Ecto neural progenitor cell (in vitro differentiated cells): ENCODE measurements at places on chromosomes 5 and 9.
A peak's percentile ranks its signal among the peaks of the same experiment; 100 is the strongest.

GRCh38 chr9:125558453-125559092, 148.4 kb downstream of the MAPKAP1 start:
- peak; percentile 64 for DNase-seq

DNA sequence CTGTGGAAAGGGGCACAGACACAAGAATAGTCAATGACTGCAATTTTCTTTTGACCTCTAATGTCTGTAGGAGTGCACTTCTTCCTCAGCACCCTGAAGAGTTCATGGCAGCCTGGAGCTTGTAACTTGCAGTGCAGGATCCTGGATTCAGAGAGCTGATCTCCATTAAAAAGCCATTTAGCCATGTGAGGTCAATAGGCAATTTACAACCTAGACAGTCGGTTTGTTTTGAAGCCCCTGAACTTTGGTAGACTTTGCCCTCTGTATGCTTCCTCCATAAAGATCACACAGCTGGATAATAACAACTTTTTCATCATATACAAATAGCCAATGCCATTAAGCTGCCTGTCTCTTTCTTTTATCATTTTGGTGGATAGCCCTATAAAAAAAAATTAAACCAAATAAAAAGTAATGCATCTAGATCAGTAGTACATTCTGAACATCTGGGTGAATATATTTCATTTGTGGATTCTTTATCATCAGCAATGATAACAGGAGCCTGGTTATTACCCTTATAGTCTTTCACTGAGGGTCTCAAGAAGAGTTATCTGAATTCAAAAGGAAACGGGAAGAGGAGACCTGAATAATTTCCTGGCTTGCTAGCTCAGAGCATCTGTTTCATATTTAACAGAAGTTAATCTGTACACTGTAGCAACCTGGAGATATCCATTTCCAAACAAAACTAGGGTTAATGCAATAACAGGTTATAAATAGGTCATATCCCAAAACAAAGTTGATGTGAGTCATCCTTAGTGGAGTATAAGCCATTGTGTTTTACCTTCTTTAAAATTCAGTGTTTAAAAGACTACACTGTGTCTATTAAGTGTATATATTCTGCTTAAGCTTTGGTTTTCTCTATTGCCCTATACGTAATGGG, 193.8 kb upstream of the ACTBL2 start:
- DNase-seq = no peak

DNA sequence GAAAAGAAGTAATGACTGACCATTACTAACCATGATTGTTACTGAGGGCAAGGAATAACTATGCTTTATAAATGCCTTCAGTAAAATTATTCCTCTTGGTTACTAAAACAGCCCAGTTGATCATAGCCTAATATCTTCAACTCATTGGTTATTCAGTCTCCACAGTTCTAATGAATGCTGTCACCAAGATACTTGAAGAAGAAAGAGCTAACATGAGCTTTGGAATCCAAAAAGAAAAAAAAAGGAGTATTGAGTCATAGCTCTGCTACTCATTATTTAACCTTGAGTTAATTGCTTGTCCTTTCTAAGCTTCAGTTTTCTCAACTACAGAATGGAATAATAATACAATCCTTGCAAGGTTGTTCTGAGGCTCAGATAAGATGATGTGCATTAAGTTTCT, 187.7 kb downstream of the BRINP1 start:
- DNase-seq = no peak

- DNase-seq = no peak
These were observed 55.2 kb upstream of the PDE8B start for GRCh38 chr5:77155179-77155785.

DNA sequence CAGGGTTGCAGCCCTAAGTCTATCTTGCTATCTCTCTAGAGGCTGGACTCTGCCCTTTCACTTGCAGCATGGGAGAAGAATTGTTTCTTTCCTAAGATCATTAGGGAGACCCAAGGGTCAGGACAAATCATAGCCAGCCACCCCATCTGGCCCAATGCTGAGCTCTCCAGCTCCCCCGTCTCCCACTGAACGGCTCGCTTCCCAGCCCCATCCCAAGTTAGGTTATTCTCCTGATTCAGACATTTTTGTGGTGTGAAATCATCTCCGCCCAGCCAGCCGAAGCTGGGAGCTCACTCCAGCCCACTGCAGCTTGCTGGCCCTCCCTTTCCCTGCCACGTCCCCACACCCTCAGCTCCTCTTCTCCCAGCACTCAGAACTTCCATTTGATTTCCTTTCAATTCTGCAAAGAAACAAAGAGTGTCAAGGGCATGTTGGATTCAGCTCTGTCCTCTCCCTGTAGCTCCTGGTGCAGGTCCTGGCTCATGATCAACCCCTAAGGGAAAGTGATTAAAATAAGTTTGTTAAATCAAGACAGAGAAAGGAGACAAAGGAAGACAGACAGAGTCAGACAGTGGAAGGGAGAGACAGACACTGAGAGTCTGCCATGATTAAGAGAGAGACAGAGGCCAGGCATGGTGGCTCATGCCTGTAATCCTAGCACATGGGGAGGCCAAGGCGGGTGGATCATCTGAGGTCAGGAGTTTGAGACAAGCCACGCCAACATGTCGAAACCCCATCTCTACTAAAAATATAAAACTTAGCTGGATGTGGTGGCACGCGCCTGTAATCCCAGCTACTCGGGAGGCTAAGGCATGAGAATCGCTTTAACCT, 12.6 kb upstream of the SPARC start:
- no peak for DNase-seq

DNA sequence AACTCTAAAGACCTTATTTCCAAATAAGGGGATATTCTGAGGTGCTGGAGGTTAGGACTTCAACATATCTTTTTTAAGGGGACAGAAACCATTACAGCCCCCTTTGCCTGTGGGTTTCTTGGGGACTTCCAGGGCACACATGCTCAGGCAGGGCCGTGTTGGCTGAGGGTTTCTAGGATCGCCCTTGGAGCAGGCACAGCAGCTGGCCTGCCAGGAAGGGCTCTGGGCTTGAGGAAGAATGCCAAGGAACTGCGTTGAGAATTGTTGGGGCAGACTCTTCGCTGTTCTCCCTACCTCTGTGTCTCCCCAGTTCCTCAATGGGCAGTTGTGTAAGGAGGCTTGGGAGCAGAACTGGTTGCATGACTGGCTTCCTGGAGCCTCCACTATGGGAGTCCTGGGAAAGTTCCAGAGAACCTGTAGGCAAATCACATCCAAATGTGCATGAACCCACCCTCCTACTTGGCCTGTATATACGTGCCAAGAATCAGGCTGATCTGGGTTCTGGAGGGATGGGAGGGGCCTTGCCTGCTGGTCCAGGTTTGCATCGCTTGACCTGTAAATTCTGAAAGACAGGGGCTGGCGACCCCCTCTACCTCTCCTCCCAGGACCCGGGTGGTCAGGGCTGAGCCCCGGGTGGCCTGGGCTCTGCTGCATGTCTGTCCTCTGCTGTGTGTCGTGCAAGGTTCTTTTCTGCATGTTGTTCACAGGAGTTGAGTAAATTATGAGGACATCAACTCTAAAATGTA, 65.5 kb downstream of the HSPA4 start:
- peak; percentile 28 for DNase-seq

GRCh38 chr5:107248066-107248695, 422.6 kb downstream of the EFNA5 start:
- DNase-seq = peak; percentile 71

GRCh38 chr5:170268153-170268689, 29.4 kb downstream of the LCP2 start:
- no peak for DNase-seq

GRCh38 chr9:69797675-69798074, 22.9 kb upstream of the CFAP95 start:
- DNase-seq = no peak

- DNase-seq = no peak
These were observed 87.0 kb downstream of the ANGPTL2 start for GRCh38 chr9:127035423-127035822.

GRCh38 chr5:154196955-154197652, 6.6 kb downstream of the GALNT10 start:
- no peak for DNase-seq

DNA sequence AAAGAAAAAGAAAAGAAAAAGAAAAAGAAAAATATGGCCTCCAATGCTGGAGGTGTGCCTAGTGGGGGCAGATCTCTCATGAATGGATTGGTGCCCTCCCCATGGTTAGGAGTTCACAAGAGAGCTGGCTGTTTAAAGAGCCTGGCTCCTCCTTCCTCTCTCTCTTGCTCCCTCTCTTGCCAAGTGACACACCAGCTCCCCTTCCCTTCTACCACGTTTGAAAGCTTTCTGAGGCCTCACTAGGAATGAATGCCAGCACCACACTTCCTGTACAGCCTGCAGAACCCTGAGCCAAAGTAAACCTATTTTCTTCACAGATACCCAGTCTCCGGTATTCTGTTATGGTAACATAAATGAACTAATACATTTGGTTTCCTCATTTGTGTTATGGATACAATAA, 14.4 kb upstream of the GALNT10 start:
- DNase-seq = no peak

DNA sequence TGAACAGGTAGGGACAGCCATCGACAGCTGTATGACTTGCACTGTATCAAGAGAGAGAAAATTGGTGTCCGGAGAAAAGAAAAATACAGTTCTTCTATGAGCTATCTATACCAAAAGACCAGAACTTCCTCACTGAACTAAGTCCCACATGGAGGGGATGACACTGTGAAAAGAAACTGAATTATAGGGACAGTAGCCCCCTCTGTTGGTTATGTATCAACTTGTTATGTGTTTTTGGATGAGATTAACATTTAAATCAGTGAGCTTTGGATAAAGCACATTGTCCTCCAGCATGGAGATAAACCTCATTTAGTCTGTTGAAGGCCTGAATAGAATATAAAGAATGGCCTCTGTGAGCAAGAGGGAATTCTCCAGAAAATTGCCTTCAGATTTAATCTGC, 176.6 kb upstream of the SH3GL2 start:
- DNase-seq = no peak

DNA sequence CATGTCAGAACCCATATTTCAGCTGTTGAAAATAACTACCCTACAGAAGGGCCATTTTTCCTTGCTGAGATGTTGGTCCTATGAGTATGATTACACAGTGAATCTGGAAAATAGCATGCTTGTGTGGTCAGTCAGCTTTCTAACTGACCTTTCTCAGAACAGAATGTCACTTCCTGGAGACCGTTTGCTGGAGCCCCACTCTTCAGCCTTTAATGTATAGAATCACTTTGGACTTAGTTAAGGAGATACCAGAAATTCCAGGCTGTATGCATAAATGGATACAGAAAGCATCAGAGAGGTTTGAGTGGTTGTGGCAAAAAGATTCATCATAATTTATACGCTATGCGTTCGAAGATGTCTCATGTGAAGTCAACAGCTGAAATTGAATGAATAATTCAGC, 488.1 kb downstream of the EBF1 start:
- no peak for DNase-seq

- DNase-seq = no peak
These were observed 213.1 kb downstream of the AGTPBP1 start for GRCh38 chr9:85528607-85529006.

DNA sequence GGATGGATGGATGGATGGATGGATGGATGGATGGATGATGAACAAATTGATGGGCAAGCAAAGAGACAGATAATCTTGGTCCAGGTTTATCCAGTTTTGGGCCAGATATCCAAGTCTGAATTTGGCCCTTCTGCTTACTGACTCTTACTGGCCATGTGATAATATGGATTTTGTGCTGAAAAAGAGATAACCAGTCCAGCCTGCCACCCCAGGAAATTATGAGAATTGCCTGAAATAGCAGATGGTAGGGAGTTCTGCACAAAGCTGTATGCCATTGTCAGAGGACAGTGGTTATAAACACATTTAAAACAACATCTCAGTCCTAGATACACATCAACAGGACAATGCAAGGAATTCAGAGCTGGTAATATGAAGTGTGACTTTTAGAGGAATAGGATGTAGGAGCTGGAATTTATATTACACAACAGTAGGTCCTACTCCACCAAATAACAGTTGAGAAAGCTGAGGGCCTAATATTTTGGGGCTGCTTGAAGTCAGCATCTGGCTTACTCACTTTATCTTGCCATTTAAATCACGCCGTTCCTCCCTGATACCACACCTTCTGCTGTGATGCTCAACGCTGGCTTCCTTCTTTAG, 9.0 kb upstream of the FAT2 start:
- no peak for DNase-seq

- DNase-seq = no peak
These were observed 183.2 kb upstream of the TUSC1 start for GRCh38 chr9:25861421-25861820.

GRCh38 chr5:136028782-136029742, at the start of gene TGFBI:
TGFBI (plus strand) TSS chr5:136028988; CDS start chr5:136029056, 68 bp downstream.
- DNase-seq = peak; percentile 81

GRCh38 chr9:76692458-76693129, 71.6 kb upstream of the PCA3 start:
- peak; percentile 28 for DNase-seq

DNA sequence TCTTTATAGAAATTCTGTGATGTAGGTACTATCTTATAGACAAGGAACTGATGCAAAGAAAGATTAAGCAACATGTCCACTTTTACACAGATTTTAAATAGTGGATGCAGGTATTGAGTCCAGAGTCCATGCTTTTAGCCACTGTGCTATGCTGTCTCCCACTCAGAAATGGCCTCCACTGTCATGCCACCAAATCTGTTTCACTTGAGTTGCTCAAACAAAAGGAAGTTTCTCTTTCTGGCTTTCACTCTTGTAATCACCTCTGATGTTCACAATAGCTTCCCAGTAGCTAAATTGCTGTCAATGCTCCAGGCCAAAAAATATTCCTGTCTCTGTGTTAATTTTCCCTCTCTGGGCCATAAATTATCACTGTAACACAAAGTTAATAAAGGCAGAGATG, 77.0 kb upstream of the RASA1 start:
- DNase-seq = no peak

- DNase-seq = no peak
These were observed 160.5 kb downstream of the ENTREP1 start for GRCh38 chr9:69485466-69485865.

- no peak for DNase-seq
These were observed 307.5 kb downstream of the ZNF608 start for GRCh38 chr5:124438903-124439281.

GRCh38 chr9:87547671-87548081, 50.0 kb downstream of the DAPK1 start:
- DNase-seq = no peak

DNA sequence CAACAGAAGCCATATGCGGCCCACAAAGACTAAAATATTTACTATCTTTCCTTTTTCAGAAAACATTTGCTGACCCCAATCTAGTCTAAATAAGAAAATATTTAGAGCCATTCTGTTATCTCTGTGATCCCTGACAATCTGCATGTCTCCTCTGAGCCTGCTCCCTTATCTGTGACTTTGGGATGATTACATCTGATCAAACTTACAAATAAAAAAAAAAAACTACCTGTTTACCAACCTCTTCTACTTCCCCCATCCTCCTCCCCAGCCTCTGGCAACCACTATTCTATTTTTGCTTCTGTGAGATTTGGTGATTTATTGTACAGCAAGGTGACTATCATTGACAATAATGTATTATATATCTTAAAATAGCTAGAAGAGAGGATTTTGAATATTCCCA, 176.3 kb upstream of the CD180 start:
- no peak for DNase-seq

DNA sequence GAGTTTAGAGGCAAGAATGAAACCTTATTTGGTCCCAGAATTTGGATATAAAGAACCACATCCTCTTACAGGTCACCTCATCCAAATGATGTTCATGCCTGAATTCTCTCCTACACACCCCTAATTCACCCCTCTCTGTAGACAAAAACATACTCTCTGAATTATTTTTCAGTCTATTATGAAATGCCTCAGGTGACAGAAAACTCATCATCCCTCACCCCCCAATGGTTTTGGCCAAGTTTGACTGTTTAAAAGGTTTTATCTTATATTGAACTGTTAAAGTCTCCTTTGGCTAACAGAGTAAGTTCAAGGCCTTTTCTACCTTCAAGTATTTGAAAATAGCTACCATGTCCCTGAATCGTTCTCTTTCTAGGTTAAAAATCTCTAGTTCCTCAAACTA, 2.3 kb upstream of the CD180 start:
- no peak for DNase-seq
